Stimulated activated naive CD4-positive, alpha-beta T cell (primary cell): ENCODE measurements at places on chromosomes 11 and 22.
A peak's percentile ranks its signal among the peaks of the same experiment; 100 is the strongest.

- no peak for DNase-seq
Measured at GRCh38 chr11:92768121-92768840, 201.2 kb upstream of the MTNR1B start.

GRCh38 chr22:38755911-38756532 lies at the start of gene SUN2:
TSS of gene SUN2 (minus strand) at chr22:38755998. CDS start at chr22:38752628, 3,370 bp downstream.
- DNase-seq, result peak; percentile 89

- no peak for DNase-seq
Measured at GRCh38 chr11:2574043-2574552, 125.7 kb downstream of the KCNQ1OT1 start.

GRCh38 chr11:75214843-75215242 lies 25.7 kb upstream of the TPBGL start:
- no peak for DNase-seq

GRCh38 chr22:22452996-22453686 lies 55.4 kb downstream of the ZNF280B start:
- no peak for DNase-seq

DNA sequence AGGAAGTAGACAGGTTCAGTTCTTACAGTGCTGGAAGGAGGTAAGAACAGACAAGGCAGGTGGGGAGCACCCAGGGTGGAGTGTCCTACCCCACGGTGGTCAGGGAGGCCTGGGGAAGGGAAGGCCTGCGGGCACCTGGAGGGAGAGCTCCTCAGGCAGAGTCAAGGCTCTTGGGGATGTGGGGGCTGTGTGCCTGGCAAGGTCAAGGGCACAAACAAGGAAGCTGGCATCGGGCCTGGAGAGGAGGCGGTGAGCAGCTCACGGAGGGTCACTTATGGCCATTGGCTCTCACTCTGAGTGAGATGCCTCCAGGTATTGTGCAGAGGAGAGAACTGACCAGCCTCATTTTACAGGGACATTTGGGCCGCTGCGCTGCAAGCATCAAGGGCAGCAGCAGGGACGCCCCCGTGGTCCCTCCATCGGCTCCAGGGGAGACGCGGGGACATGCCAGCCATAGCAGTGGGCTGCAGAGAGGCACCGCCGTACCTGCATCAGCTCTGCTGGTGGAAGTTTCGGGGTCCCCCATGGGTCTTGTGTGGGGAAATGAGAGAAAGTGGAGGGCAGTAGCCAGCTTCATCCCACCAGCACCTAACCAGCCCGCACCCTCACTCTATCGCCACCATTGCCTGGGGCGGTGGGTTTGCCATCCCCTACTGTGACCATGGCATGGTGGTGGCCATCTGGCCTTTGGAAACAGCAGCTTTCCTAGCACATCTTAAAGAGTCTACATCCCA lies 37.5 kb upstream of the RTL6 start:
- DNase-seq, result no peak

GRCh38 chr11:9530020-9530621 lies 43.3 kb upstream of the WEE1 start:
- no peak for DNase-seq

GRCh38 chr22:22786301-22787115 lies 101.1 kb upstream of the IGLL5 start:
- DNase-seq, result no peak
